AG08396 (cell line): ENCODE measurements at places on chromosomes 4 and X.
A peak's percentile ranks its signal among the peaks of the same experiment; 100 is the strongest.

- DNase-seq: no peak
Measured at GRCh38 chrX:397575-397974, 10.9 kb upstream of the PPP2R3B start.

- peak; percentile 44 for DNase-seq
Measured at GRCh38 chr4:59612235-59612634, 1587.9 kb upstream of the ADGRL3 start.

GRCh38 chr4:99998062-99998867 is 48.2 kb upstream of the H2AZ1 start:
- DNase-seq: peak; percentile 43

- no peak for DNase-seq
Measured at GRCh38 chr4:76748649-76749048, 149.3 kb downstream of the SOWAHB start.

DNA sequence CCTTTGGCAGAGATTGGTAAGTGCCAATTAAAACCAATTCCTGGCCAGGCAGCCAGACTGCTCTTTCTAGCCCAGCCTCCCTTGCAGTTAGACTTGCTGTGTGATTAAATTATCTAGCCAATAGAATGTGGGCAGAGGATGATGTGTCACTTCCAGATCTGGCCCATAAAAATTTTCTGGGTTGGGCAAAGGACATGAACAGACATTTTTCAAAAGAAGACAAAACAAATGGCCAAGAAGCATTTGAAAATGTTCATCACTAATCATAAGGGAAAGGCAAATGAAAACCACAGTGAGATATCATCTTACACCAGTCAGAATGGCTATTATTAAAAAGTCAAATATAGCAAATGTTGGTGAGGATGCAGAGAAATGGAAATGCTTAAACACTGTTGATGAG is 71.4 kb upstream of the STIM2 start:
- no peak for DNase-seq
